ENCODE measurements at places on chromosomes 6 and 20. TPM values are rescaled to one million over a fixed set of nuclear protein-coding genes. Genes with fewer than 3 reads are reported as not detected.
A peak's percentile ranks its signal among the peaks of the same experiment; 100 is the strongest.

HMGA1 gene
- total RNA-seq, result 2,446 TPM

GRCh38 chr20:17663486-17663885 is 18.6 kb downstream of the RRBP1 start:
- no peaks in the 10 kb centered on the region for H3K27me3 ChIP-seq
- peaks cover 23% of the 10 kb centered on the region for H3K36me3 ChIP-seq
- H3K4me3 ChIP-seq, result no peak overlapping the region
- peak overlapping the region; percentile 65 for H3K27ac ChIP-seq

WFDC5 gene
- total RNA-seq, result not detected

DNA sequence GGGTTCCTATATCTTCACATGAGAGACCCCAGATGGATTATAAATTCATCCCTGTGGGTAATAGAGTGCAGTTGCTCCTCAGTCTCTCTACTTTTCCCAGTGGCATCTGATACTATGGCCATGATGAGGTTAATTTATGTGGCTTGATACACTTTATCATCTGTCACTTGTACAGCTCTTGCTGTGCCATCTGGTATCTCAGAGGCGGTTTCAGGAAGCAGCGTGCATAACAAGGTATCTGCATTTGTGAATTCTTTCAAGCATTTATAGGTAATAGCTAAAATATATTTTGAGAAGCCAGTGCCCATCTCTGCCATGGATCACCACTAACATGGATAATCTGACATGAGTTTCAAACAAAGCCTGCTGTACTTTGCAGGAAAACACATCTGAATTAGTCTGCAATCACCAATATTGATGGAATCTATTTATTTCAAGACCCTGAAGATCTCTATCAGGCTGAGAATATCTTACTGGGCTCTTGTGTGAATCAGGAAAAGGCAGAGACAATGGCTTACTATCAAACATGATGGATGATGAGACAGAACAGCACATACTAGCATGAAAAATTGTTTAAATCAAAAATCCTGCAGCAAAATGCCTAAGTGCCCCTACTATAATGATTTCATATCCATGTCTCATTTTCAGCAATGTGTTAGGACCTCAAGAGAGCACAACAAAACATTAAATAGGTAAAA is 548.7 kb upstream of the MAP3K7 start:
- H3K27ac ChIP-seq, result no peak overlapping the region
- no peaks in the 10 kb centered on the region for H3K36me3 ChIP-seq
- no peak overlapping the region for H3K4me3 ChIP-seq
- DNase-seq, result no peak
- H3K27me3 ChIP-seq, result no peaks in the 10 kb centered on the region

MAP7 gene
- 59.1 TPM for total RNA-seq

DNA sequence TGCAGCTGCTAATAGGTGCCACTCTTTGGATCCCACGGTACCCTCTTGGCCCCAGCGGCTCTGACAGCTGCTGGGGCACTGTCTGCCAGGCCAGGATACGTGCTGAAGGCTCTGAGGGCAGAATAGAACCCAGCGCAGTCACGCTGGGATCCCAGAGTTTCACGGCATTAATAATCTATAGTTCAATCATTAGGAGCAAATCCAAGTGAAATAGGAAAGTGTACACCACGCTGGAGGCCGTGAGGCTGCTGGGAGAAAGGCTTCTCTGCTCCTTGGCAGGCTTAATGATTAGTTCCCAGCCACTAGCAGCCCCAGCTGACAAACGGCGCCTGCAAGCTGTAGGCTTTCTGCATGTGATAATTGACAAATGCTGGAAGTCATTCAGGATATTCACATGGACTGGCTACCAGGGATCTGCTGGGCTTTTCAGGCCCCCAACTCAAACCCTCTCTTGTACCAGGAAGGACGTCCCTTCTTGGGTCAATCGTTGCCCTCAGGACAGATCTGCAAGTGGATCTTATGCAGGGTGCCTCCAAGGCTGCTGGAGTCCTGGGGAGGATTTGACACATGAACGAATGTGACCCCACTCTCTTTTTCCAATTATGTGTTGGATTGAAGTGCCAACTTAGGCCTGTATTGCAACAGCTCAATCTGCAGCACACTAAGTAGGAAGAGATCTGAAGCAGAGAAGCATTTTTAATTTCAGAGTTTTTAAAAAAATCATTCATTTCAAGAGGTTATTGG is 50.1 kb upstream of the INSM1 start:
- H3K27me3 ChIP-seq, result no peaks in the 10 kb centered on the region
- no peaks in the 10 kb centered on the region for H3K36me3 ChIP-seq
- no peak overlapping the region for H3K27ac ChIP-seq
- H3K4me1 ChIP-seq, result no peaks in the 10 kb centered on the region
- no peak overlapping the region for H3K4me3 ChIP-seq

RSPH4A gene
- total RNA-seq, result 0.57 TPM

DNA sequence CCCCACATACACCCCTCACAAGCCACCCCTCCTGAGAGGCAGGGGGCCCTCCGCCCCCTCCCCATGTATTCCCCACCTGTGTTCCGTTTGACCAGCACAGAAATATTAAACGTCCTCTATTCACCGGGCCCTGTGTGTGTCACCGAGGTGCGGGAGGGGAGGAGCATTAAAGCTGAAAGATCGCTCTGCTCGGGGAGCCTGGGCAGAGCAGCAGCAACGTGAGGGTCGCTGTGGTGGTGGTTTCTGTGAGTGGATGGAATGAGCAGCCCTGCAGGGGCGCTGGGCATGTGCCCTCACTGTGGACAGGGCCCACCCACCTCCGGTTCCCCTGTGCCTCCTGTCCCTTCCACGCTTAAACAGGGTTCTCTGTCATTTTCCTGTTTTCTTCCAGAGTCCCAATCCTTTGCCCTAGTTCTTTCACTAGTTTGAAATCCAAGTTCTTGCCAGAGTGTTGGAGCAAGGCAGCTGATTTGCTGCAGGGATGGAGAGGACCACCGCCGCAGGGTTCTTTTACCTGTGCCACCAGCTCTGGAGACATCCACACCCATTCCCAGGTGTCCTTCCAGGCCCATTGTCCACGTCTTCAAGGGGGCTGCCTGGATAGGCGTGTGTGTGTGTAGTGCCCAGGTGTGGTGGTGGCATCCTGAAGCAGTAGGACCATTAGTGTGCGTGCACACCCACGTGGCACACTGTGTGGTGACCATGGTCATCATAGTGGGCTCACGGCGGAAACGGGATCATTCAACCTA is 37.6 kb upstream of the MDFI start:
- no peaks in the 10 kb centered on the region for H3K36me3 ChIP-seq
- H3K4me1 ChIP-seq, result peaks cover 46% of the 10 kb centered on the region
- H3K27ac ChIP-seq, result no peak overlapping the region
- DNase-seq, result no peak

GRCh38 chr6:168226061-168226752 is 93.4 kb downstream of the DACT2 start:
- no peak overlapping the region for H3K27ac ChIP-seq
- peaks cover 33% of the 10 kb centered on the region for H3K4me1 ChIP-seq
- H3K36me3 ChIP-seq, result no peaks in the 10 kb centered on the region
- no peaks in the 10 kb centered on the region for H3K27me3 ChIP-seq
- no peak for DNase-seq
- H3K4me3 ChIP-seq, result no peak overlapping the region

- H3K27ac ChIP-seq, result no peak overlapping the region
- no peak for DNase-seq
- H3K36me3 ChIP-seq, result no peaks in the 10 kb centered on the region
- no peaks in the 10 kb centered on the region for H3K27me3 ChIP-seq
- H3K4me1 ChIP-seq, result no peaks in the 10 kb centered on the region
Measured at GRCh38 chr6:149142924-149143429, 174.5 kb upstream of the TAB2 start.
